Psoas muscle (tissue), 8 donors: ENCODE measurements at places on chromosomes 5 and 9. TPM values are rescaled to one million over a fixed set of nuclear protein-coding genes. Genes with fewer than 3 reads are reported as not detected.
A peak's percentile ranks its signal among the peaks of the same experiment; 100 is the strongest.

DNA sequence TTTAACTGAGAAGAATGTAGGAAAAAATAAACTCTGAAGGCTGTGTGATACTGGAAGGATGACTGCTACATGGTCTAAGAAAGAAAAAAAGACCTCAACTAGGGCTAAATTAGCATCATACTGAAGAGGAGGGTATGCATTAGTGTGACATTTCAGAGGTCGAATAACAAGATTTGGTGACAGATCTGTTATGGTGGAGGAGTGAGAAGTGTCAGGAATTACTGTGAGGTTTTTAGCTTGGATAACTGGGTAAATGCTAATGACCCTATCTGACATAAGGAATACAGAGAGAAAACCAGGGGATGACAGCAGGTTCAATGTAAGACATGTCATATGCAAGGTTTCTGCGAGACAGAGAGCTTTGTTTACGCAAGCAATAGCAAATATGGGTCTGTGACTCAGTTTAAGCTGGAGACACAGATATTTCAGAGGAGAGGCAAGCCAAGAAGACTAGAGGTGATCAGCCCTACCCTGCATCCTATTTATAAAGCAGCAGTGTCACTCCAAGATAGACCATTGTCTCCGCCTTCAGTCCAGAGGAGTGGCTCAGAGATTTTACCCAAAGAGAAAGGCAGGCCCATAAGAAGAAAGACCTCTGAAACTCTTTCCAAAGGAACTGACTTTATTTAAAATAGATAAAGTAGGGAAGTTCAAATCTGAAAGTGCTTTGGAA is 44.3 kb downstream of the FBN2 start:
- no peak for DNase-seq

GRCh38 chr9:69719983-69720382 is 39.8 kb downstream of the PTAR1 start:
- DNase-seq, result no peak

GRCh38 chr5:3179220-3179619 is 416.4 kb upstream of the IRX1 start:
- no peak for DNase-seq

GRCh38 chr9:97740848-97741821 is 44.0 kb upstream of the XPA start:
- peak; percentile 86 for DNase-seq

GRCh38 chr5:139386050-139386438 is 2.9 kb upstream of the SLC23A1 start:
- no peak for DNase-seq

DNA sequence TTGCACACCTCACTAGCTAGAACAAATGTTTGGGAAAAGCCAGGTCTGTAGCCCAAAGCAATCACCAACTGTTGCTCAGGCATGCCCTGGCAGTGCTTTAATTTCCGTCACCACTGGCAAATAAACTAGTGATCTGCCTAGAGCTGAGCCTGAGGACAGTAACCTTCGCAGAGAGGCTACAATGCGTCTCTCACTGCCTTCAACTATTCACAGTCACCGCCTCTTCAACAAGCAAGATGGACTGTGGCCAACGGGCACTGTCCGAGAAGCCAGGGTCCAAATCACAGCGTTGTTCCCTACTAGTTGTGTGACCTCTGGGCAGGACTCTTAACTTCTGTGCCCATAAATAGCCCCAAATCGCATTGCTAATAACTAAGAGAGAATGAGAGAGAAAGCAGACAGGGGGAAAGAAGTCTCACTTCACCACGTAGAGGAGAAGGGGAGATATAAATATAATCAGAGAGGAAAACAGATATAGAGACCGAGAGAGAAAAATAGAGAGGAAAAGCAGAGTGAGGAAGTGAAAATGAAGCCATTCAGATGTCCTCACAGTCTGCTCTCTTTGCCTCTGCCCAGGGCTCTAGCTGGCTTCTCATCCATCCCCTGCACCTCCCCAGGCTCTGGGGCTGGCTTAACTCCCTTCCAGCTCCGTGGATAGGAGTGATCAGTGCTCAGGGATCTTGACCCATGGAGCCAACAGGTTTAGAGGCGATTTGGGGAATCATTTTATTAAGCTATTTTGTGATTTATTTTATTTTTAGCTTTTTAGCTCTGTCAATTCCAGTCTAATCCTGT is 157.9 kb downstream of the ZDHHC21 start:
- DNase-seq, result peak; percentile 48

- no peak for DNase-seq
These were observed 137.8 kb downstream of the KCNIP1 start for GRCh38 chr5:170641589-170642031.

- no peak for DNase-seq
These were observed 290.8 kb downstream of the MED10 start for GRCh38 chr5:6087576-6087975.

ZNF367 gene
- polyA plus RNA-seq, result 3.3 TPM

BTNL8 gene
- 0.13 TPM for polyA plus RNA-seq
